ENCODE measurements at places on chromosomes 1 and 21.

GRCh38 chr1:48654606-48655210 is 122.0 kb downstream of the BEND5 start:
- no peak for DNase-seq

- DNase-seq, result no peak
These were observed 38.2 kb downstream of the BRINP3 start for GRCh38 chr1:190439447-190439846.

DNA sequence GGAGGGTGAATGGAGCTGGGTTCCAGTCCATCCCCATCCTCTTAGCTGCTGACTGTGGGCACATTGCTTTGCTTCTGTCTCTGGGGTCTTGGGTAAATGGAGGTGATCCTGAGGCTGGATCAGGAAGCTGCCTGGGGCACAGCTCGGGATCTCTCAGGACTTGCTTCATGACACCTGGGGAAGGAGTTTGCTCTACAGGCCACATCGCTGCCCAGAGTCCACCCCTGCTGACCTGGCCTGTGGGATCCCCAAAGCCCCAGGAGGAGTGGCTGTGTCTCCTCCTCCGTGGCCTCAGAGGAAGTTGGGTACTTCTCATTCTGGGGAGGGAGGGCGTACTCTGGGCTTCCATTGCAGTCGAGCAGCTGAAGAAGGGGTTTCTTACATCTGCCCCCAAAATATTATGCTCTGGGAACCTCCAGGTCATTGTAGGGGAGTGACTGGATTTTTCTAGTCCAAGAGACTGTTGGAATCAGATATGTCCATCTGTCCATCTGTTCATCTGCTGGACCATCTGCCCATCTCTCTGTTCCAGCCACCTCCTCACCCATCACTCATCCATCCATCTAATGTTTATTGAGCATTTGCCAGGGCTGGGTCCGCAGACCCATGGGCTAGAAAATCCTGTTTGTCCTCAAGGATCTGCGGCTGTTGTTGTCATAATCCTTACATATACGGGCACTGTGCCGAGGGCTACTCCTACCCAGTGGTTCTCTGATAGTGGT is 45.9 kb downstream of the ARHGEF10L start:
- DNase-seq, result no peak

- DNase-seq, result no peak
These were observed 156.7 kb upstream of the BACE2 start for GRCh38 chr21:41011098-41011731.

DNA sequence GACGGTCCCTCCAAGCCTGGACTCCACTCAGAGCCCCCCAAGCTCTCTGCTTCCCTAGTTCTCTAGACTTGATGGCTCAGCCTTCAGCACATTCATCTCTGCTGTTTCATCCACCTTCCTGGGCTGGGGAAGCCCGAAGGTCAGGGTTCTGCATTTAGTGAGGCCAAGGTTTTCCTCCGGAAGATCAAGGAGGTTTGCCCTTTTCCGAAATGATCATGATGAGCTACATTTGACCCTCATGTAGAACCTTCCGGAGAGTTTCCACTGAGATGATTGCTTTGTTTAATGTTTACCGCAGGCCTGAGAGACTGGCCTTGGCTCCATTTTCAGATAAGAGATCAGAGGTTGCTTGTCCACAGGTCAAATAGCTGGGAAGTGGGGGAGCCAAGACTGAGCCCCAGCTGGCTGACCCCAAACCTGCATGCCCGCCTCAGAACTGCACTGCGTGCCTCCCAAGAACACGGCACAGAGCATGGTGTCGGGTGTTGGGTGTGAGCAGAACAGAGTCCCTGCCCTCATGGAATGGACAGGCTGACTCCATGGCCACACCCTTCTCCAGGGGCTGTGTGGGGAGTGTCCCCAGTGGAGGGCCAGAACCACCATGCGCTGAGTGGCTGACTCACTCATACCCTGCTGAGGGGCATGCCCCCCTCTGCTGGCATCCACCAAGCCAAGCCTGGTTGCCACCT is 200.8 kb upstream of the TMEM51 start:
- no peak for DNase-seq

DNA sequence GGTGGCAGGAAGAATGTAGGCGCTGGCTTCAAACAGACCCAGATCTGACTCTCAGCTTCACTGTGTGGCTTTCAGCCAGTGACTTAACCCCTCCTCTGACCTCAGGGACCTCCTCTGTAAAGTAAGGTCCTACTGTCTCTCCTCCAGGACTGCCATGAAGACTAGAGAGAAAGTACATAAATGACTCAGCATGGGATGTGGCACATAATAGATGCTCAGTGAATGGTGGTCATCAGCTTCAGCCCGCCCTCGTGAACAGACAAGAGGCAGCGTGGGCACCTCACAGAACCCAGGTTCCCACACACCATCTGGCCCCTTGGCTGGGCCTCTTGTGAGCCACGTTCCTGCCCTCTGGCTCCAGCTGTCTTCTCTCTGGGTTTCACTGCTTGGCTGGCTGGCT is 126.0 kb downstream of the SYF2 start:
- DNase-seq, result no peak

DNA sequence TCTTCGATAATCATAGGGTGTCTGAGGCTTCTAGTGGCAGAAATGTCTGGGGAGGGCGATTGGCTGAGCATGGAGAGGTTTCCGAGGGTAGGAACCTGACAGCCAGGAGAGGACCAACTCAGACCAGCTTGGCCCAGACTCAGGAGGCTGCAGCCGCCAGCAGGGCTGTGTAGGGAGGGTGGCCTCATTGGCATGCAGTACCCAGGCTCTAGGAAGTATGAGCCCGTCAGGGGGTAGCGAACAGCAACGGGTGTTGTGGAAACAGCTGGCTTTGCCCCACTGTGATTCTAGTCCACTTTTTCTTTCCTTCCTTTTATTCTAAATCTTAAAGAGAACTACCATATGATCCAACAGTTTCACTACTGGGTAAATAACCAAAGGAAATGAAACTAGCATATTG is 103.3 kb downstream of the DIRAS3 start:
- no peak for DNase-seq

- no peak for DNase-seq
These were observed 31.9 kb downstream of the CAPN9 start for GRCh38 chr1:230778916-230779590.

- DNase-seq, result no peak
These were observed 78.6 kb downstream of the SYT6 start for GRCh38 chr1:114075105-114075504.

DNA sequence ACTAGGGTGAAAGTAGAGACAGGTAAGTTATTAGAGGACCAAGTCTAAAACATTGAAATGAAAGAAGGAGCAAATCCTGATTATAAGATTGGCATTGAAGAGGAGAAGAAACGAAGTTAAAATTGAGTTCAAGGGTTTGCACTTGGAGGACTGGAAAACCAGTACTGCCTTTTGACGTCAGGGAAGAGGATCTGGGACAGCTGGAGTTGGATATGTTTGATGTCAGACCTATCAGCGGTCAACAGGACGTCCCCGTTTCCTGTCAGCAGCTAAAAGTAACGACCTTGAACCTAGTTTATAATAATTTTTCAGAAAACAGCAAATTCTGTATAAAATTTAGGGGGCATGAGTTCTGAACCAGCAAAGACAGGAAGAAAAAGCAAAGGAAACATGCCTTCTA is 1.2 kb upstream of the NID1 start:
- no peak for DNase-seq

DNA sequence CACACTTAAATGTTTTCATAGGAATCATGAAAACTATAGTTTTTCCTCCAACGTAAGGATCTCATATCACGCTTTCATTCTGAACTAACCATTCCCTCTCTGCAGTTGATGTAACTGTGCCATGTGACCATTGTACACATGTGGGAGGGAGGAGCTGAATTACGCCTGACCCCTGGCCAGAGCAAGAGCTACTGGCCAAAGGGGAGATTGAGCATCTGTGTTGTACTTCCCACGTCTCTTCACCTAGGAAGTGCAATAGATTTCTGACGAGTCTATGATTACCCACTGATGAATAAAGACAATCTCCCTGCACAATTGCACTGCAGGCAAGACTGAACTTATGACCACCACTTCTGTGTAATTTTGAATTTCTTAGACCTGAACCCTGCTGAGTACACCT is 24.0 kb downstream of the PTPRC start:
- no peak for DNase-seq

- no peak for DNase-seq
These were observed 77.4 kb upstream of the MROH9 start for GRCh38 chr1:170857955-170858354.

Data from NCI-H460 (cell line).